Activated T-cell treated with anti-CD3 and anti-CD28 coated beads, Interleukin-2, amount 50 U/mL, for 4 hours (primary cell): ENCODE measurements at places on chromosomes 3 and 15. TPM values are rescaled to one million over a fixed set of nuclear protein-coding genes. Genes with fewer than 3 reads are reported as not detected.

Gene LRRC2
- total RNA-seq: 0.03 TPM

Gene SAMMSON
- not detected for total RNA-seq

Gene ANKRD34C
- not detected for total RNA-seq

Gene GOLGA8O
- total RNA-seq: not detected

Gene CPEB1
- 1.2 TPM for total RNA-seq

Gene CDHR4
- not detected for total RNA-seq

Gene DUOX1
- total RNA-seq: 0.13 TPM

Gene TMEM266
- total RNA-seq: 0.11 TPM

Gene GOLGA6A
- total RNA-seq: not detected

Gene CSK
- total RNA-seq: 412 TPM

Gene COLQ
- total RNA-seq: 1.2 TPM

Gene KBTBD8
- 47.5 TPM for total RNA-seq

Gene SMCO1
- not detected for total RNA-seq

Gene BFSP2
- total RNA-seq: not detected

Gene MUC20
- 0.95 TPM for total RNA-seq

Gene SH2D7
- not detected for total RNA-seq

Gene NR1D2
- total RNA-seq: 6.5 TPM

Gene SCAANT1
- not detected for total RNA-seq

Gene ZWILCH
- total RNA-seq: 32.5 TPM

Gene UACA
- 0.33 TPM for total RNA-seq

Gene SLC51A
- not detected for total RNA-seq

Gene GANC
- 8.0 TPM for total RNA-seq

Gene TMCO5A
- total RNA-seq: not detected

Gene TRPM1
- not detected for total RNA-seq

Gene IQCF6
- not detected for total RNA-seq

Gene TSPAN3
- 38.6 TPM for total RNA-seq

Gene RLBP1
- not detected for total RNA-seq

Gene SLC28A1
- not detected for total RNA-seq

Gene ARNT2
- total RNA-seq: 0.11 TPM

Gene DVL3
- total RNA-seq: 46.4 TPM

Gene VGLL3
- total RNA-seq: not detected

Gene PAQR9
- not detected for total RNA-seq

Gene PATL2
- total RNA-seq: 5.2 TPM

Gene TM6SF1
- 0.38 TPM for total RNA-seq

Gene LRRIQ4
- total RNA-seq: not detected

Gene AMIGO3
- total RNA-seq: 0.11 TPM

Gene ALDH1A3
- total RNA-seq: 0.47 TPM
